NCI-H1105 (cell line): ENCODE measurements at places on chromosomes 6 and 20.

- no peak for DNase-seq
Measured at GRCh38 chr6:138044458-138044857, 62.8 kb downstream of the PERP start.

- no peak for DNase-seq
Measured at GRCh38 chr6:40965046-40965445, 74.0 kb downstream of the UNC5CL start.

- no peak for DNase-seq
Measured at GRCh38 chr6:108555399-108556052, 5.2 kb upstream of the FOXO3 start.

GRCh38 chr6:118750143-118750542 lies 98.8 kb upstream of the CEP85L start:
- no peak for DNase-seq

GRCh38 chr20:16676891-16677290 lies 52.9 kb upstream of the SNRPB2 start:
- no peak for DNase-seq

DNA sequence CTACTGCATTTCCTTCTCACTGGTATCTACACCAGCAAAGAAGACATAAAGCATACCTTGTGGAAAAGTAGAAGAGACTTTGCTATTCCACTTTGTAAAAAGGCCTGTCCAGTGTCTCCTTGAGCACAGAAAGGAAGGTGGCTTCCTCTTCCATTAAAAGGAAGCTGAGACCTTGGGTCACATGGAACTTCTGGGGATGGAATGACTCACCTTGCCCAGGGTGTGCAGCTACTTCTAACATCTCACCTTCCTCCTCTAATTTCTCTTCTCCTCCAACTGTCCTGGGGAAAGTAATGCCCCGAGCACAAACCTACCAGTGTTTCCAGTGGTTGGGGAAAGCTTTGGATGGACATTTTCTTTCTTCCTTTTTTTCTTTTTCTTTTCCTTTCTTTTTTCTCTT lies 848.8 kb upstream of the MAP3K7 start:
- DNase-seq: no peak

DNA sequence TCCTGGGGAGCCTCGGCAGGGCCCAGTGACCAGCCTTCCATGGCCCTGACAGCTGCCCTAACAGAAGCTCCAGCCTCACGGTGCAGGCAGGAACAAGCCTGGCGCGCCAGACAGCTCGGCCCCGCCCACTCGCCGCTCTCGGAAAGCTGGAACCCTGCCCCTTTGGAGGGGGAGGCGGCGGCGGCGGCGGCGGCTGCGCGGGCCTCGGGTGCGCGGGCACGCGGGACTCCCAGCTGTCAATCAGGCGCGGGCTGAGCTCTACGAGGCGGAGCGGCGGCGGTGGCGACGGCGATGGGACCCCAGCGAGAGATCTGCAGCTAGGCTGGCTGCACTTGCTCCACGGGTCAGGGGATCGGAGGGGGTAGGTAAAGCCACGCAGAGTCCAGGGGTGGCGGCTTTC lies at the start of gene NRSN1:
Gene NRSN1 (plus strand): TSS at position 236 of the 400 bp plus-strand sequence. CDS start 8,113 bp downstream, outside the sequence.
- peak; percentile 85 for DNase-seq

DNA sequence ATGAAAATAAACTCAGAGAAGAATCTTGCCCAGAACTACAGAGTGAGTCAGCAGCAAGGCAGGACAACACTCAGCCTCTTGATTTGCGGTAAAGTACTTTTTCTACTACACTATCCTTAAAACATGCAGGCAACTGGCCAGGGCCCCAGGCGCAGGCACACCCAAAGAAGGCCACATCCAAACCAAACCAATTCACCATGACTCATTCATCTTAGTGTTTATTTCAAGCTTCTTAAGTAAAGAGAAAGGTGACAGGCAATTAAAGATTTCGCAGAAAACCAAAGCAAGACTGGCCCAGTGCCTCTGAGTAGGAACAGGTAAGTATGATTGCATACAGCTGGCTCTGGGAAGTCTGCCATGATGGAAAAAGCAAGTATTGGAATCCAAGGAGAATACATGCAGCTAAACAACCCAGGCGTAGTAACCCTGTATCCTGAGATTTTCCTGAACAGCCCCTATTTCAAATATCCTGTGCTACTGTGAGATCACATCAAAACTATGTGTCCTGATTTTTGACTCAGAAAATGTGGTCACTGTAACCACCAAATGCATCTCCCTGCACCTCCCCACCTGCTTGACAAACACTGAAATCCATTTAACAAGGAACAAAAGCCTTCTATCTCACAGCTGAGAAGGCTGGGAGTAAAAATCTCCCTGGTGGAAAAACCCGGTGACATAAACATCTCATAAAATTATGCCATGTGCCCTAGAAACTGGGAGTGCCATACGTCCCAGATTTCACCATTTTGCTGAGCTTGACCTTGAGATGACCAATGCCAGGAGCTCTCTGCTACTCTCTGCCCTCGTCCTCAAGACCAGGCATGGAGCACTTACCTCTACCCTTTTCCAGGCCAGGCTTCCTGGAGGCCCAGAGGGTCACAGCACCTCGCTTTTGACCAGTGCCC lies 12.4 kb downstream of the WFDC3 start:
- DNase-seq: no peak

DNA sequence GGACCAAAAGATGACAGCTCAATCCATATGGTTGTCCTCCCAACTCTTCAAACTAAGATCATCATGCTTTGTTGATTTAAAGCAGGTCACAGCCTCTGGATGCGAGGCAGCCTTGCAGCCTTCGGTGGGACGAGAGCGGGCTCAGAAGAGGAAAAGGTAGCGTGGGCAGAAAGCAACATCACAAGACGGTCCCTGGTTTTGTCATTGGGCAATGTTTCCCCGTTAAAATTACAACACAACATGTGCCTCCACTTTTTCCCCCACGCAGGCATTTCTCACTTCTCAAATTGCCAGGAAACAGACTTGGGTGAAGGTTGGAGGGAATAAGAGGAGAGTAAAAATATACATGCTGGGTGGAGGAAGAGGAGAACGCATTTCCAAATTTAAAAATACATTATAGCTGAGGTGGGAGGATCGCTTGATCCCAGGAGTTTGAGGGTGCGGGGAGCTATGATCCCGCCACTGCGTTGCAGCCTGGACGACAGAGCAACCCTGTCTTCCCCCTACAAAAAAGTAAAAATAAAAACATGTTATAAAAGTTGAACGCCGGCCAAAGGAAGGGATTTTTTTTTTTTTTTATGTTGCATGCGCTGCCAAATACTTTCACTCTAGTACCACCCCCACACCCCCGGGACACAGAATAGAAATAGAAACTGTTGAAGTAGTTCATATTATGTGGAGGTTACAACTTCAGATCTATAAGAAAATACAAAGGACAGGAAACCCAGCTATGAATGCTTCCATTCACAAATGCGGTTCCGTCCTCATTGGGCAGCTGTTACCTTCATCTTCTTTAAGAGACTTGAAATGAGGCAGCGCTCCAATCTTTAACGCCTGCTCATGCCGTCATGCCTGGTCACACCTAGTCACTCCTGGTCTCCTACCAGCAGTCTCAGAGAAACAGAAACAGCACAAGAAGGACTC lies 13.9 kb upstream of the NAA20 start:
- DNase-seq: no peak

- no peak for DNase-seq
Measured at GRCh38 chr6:40313582-40313981, 273.6 kb downstream of the LRFN2 start.

GRCh38 chr6:96604420-96604819 lies 41.5 kb downstream of the FHL5 start:
- no peak for DNase-seq

GRCh38 chr6:37583261-37583660 lies 83.6 kb upstream of the CCDC167 start:
- no peak for DNase-seq

DNA sequence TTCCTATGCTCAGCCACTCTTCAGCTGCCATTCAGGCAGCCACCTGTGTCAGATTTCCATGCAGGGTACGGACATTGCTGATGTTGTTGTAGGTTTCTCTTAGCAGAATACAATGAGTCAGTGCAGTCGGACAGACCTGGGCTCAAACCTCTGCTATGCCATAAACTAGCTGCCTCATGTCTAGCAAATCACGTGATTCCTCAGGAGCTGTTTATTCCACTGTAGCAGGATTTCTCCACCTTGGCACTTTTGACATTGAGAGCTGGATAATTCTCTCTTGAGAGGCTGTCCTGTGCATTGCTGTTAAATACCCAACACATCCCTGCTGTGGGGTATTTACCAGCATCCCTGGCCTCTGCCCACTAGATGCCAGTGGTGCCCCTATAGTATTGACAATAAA lies 413.8 kb upstream of the CDH4 start:
- no peak for DNase-seq

DNA sequence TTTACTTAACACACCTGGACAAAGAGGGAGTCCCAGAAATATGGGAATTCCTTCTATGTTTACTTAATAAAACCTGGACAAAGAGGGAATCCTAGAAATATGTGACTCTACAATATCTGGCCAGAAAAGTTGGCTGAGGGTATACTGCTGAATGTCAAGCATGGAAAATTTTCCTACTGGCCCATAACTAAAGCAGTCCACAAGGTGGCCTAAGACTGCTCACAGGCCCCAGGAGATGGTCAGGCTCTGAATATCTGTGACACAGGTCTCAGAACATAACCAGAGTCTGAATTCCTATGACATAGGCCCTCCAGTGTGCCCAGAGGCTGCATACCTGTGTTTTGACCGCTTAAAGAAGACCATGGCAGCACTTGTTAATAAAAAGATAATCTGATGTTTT lies 578.2 kb upstream of the NRSN1 start:
- DNase-seq: no peak

GRCh38 chr6:42269553-42269952 lies 51.9 kb upstream of the MRPS10 start:
- no peak for DNase-seq

- DNase-seq: no peak
Measured at GRCh38 chr6:128032042-128032441, 131.2 kb upstream of the THEMIS start.

- no peak for DNase-seq
Measured at GRCh38 chr6:169556758-169557548, 144.9 kb downstream of the WDR27 start.

GRCh38 chr6:129683601-129684322 lies 26.2 kb downstream of the ARHGAP18 start:
- DNase-seq: no peak
